ENCODE measurements at places on chromosomes 1 and 21. TPM values are rescaled to one million over a fixed set of nuclear protein-coding genes. Genes with fewer than 3 reads are reported as not detected.

Gene IVL
- 0.06 TPM for total RNA-seq

Gene LCE1E
- total RNA-seq = not detected

Gene CD52
- total RNA-seq = not detected

Gene FNBP1L
- total RNA-seq = 21.7 TPM

Gene FAM72C
- 5.8 TPM for total RNA-seq

Gene LCE1D
- total RNA-seq = not detected

Gene EPHA2
- total RNA-seq = 153 TPM

Gene BACE2
- 21.6 TPM for total RNA-seq

Gene ZNF672
- total RNA-seq = 25.3 TPM

Gene EXTL1
- 0.04 TPM for total RNA-seq

Gene KCNE2
- not detected for total RNA-seq

Gene UBL4B
- not detected for total RNA-seq

Gene SH2D1B
- total RNA-seq = 0.08 TPM

Gene IL10RB
- total RNA-seq = 18.2 TPM

Gene SPRR1B
- total RNA-seq = not detected

Gene GNAI3
- total RNA-seq = 4.5 TPM

Gene POU3F1
- not detected for total RNA-seq

Gene EXO1
- total RNA-seq = 22.6 TPM

Gene SLC66A1
- total RNA-seq = 23.2 TPM

Gene MAP3K21
- total RNA-seq = 11.8 TPM

Gene GRHL3
- 0.52 TPM for total RNA-seq

Gene MROH7
- not detected for total RNA-seq

Gene RSPH1
- 0.88 TPM for total RNA-seq

Gene MNDA
- total RNA-seq = not detected

Gene KRTAP21-2
- total RNA-seq = not detected

Gene CHI3L2
- 0.36 TPM for total RNA-seq

Gene E2F2
- total RNA-seq = 2.5 TPM

Gene TMPRSS15
- total RNA-seq = not detected

Gene MAD2L2
- 54.1 TPM for total RNA-seq

Gene FCER1G
- total RNA-seq = not detected

Gene FAM177B
- total RNA-seq = not detected

Gene CAMK1G
- 0.14 TPM for total RNA-seq

Gene MYBPHL
- not detected for total RNA-seq

Gene RAD54L
- 11.8 TPM for total RNA-seq

Gene DOP1B
- total RNA-seq = 4.6 TPM

Gene RIMKLA
- total RNA-seq = 0.84 TPM

Gene GNL2
- 43.4 TPM for total RNA-seq

Gene VWA1
- total RNA-seq = 18.3 TPM

Gene ALG14
- total RNA-seq = 7.3 TPM

Gene OR10T2
- total RNA-seq = not detected

Gene EDARADD
- 3.4 TPM for total RNA-seq

Gene RGS16
- total RNA-seq = 0.25 TPM

Gene GABRD
- 0.77 TPM for total RNA-seq

Gene OR2AK2
- not detected for total RNA-seq

Gene RIPPLY3
- 0.62 TPM for total RNA-seq

Gene SYTL1
- total RNA-seq = 0.77 TPM

Gene RAB13
- total RNA-seq = 153 TPM

Gene HES4
- total RNA-seq = 49.8 TPM

Gene SYT6
- total RNA-seq = 0.61 TPM

Gene KRTAP21-3
- total RNA-seq = not detected

Gene SELE
- total RNA-seq = not detected

Gene PRMT6
- total RNA-seq = not detected

Gene XCL1
- not detected for total RNA-seq

Gene PGM1
- total RNA-seq = 33.6 TPM

Gene HSD3B2
- not detected for total RNA-seq

Data from A549 treated with CORT108297 at 1 μM for 4 hours (cell line).